ENCODE measurements at places on chromosomes 2 and 18.

GRCh38 chr18:61127714-61128467 is 205.3 kb upstream of the CDH20 start:
- no peak for DNase-seq

GRCh38 chr18:22556222-22557167 is 138.8 kb upstream of the CTAGE1 start:
- peak; percentile 26 for DNase-seq

GRCh38 chr2:64114912-64115277 is 29.3 kb downstream of the PELI1 start:
- DNase-seq = no peak

GRCh38 chr2:175690113-175690837 is 311.8 kb downstream of the LNPK start:
- DNase-seq = peak; percentile 84

- no peak for DNase-seq
These were observed 480.4 kb downstream of the KCNJ3 start for GRCh38 chr2:155178921-155179320.

DNA sequence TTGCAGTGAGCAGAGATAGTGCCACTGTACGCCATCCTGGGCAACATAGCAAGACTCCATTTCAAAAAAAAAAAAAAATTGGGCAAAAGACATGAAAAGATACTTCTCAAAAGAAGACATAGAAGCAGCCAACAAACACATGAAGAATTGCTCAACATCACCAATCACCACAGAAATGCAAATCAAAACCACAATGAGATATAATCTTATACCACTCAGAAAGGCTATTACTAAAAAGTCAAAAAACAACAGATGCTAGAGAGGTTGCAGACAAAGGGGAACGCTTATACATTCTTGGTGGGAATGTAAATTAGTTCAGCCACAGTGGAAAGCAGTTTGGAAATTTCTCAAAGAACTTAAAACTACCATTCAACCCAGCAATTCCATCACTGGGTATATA is 43.1 kb upstream of the CHAC2 start:
- peak; percentile 13 for DNase-seq

GRCh38 chr2:131142849-131143248 is 37.7 kb downstream of the PLEKHB2 start:
- no peak for DNase-seq

GRCh38 chr2:116769514-116769913 is 1045.0 kb upstream of the DDX18 start:
- no peak for DNase-seq

GRCh38 chr2:108268001-108268400 is 20.7 kb upstream of the SULT1C2 start:
- DNase-seq = peak; percentile 64

GRCh38 chr2:198775737-198776136 is 682.0 kb downstream of the SATB2 start:
- no peak for DNase-seq

- DNase-seq = no peak
These were observed 64.7 kb upstream of the COX7A2L start for GRCh38 chr2:42425697-42426096.

GRCh38 chr2:46117379-46117778 is 179.8 kb upstream of the EPAS1 start:
- DNase-seq = no peak

DNA sequence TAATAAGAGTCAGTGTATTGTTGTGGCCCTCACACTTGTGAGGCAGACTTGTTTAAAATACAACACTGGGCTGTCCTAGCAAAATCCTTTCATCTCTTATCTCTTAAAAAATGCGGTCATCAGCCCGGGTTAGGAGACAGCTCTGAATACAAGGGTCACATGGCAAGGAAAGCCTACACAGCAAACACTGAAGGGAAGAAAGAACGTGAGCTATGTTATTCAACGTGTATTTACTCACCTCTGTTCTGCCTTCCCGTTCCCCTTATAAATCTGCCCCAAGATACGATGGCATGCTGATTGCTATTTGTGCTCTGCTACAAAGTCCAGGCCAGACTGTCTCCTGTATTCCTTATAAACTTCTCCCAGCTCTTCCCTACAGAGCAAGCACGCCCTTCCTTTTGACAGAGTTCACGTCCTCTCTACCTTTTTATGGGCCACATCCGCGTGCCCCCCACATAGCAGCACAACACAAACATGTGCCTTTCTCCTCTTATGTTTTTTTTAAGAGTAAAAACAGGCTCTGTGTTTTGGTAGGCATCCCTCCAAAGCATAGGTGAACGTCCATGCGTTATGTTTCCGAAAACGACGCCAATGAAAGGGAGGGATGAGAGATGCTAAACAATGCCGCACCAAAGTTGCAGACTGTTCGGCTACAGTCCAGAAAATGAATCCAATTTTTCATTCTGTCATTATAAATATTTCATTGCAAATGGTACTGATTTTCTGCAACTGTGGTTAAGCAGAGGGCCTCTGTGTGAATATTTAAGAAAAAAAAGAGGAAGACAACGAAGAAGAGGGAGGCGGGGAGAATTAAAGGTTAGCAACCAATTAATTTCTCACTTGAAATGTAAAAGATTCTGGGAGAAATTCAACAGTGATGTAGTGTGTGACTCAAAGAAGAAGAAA is 274.7 kb downstream of the ZNF521 start:
- no peak for DNase-seq

DNA sequence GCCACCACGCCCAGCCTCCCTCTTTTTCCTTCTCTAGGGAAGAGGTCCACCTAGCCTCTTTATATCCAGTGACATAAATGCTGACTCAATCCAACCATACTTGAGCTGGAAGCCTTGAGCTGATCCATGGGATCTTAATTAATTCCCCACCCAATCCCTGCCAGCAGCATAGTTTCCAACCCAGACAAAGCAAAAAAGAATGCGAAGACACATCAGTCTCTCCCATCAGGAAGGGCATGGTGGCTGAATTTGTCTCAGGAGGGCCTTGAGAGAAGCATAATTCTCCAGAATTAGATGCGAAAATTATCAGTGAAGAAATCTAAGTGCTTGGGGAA is 22.5 kb downstream of the CASP10 start:
- no peak for DNase-seq

- DNase-seq = no peak
These were observed 111.1 kb downstream of the TTC27 start for GRCh38 chr2:32738939-32739338.

GRCh38 chr2:193583638-193584400 is 1389.1 kb upstream of the TMEFF2 start:
- DNase-seq = peak; percentile 78

GRCh38 chr2:37911296-37911873 is 13.7 kb upstream of the RMDN2 start:
- no peak for DNase-seq

- DNase-seq = no peak
These were observed 116.8 kb downstream of the IKZF2 start for GRCh38 chr2:213034585-213034984.

GRCh38 chr2:45851576-45852304 is 200.3 kb downstream of the PRKCE start:
- peak; percentile 64 for DNase-seq

DNA sequence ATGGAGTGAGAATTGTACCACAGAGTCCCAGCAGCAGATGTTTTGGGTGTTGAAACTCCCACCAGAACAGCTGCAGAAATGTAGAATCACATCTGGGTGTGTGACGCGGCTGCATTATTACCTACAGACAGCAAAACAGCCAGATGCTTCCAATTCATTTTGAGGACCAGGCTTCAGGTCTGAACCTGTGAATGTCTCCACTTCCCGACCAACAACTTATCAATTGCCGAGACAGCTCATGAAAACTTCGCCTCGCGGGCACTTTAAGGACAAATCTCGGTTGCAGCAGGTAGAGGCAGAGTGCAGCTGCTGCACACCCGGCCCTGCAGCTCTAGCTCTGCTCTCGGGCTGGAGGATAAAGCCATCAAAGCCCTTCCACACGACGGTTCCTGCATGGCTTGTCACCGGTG is 202.0 kb downstream of the HRH4 start:
- DNase-seq = no peak

GRCh38 chr2:191170773-191171172 is 20.0 kb upstream of the STAT4 start:
- DNase-seq = no peak

GRCh38 chr2:42835577-42836371 is 43.4 kb upstream of the HAAO start:
- DNase-seq = peak; percentile 72

- peak; percentile 23 for DNase-seq
These were observed 3.5 kb downstream of the SNTG2 start for GRCh38 chr2:953975-954686.

DNA sequence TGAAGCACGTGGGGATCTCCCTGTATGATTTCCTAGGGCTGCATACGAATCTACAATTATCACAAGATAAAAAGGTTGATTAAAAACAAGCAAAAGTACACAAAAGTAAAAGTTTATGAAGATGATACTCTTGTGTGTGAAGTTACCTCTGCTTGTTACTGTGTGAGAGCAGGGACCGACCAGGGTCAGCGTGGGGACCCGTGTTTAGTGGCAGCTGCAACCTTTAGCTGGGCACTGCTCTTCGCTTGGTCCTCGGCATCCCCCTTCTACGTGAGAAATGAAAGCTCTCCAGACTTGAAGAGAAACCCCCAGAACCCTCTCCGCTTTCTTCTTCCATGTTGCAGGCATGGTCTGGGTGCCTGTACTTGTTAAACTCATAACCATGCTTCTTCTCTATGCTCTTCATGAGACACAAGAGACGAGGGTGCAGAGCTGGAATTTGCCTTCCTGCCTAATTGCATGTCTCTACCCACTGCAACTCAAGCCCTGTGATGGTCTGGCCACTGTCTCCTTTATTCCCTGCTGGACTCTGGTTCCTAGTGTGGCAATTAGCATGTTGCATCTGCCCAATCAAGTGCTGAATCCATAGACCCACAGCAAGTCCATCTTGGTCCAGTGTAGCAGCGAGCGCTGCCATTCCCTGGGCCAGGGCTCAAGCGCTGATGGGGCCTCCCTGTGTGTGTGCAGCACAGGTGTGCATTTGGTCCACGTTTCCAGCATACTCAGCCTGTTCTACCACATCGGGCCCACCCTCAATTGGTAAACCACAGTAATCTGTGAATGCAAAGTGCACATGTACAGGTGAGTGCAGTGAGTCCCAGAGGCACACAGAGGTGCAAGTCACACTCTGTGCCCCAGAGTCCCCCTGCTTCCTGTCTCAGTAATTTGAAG is 88.5 kb downstream of the TWIST2 start:
- no peak for DNase-seq

- no peak for DNase-seq
These were observed 187.8 kb upstream of the ERBB4 start for GRCh38 chr2:212726403-212726802.

DNA sequence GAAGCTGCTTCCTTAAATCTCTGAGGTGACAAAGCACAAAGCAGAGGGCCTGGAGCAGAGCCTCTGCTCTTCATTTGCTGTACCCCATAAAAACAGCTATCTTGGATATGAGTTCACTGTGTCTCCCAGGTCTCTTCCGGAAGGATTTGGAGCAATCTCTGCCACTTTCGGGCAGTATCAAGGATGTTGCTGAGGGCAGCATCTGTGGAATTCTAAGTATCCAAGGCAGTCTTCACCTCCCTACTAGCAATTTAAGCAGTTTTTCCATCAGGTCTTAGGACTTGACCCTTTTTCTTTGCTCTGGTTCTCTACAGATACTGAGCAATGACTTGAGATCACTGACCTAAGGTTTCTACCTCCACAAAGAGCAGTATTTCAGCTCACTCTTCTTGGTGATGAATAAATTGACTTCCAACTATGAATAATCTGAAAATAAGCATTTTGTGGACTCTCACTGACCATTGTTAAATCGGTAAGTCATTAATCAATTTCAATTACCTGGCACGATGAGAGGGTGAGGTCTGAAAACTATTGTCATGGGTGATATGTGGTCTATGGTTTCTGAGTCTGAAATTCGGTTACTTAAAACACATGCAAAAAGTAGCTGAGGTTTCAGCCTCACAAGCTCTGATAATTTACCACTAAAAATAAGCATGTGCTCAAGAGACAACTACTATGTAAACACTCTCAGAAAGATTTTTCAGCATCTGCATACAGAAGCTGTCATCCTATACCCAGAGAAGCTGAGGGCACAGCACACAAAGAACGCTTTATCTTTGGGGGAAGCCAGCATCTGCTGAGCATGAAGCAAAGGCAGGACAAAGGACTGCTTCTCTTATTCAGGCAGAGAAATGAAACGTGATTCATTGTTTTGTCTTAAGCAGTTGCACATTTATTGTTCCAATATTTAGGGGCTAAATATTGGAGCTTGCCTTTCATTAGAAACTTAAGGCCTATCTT is 32.1 kb upstream of the SPATS2L start:
- peak; percentile 41 for DNase-seq

- no peak for DNase-seq
These were observed 65.5 kb downstream of the DGKD start for GRCh38 chr2:233419602-233420391.

GRCh38 chr2:10885094-10885860 is 26.5 kb upstream of the KCNF1 start:
- no peak for DNase-seq

DNA sequence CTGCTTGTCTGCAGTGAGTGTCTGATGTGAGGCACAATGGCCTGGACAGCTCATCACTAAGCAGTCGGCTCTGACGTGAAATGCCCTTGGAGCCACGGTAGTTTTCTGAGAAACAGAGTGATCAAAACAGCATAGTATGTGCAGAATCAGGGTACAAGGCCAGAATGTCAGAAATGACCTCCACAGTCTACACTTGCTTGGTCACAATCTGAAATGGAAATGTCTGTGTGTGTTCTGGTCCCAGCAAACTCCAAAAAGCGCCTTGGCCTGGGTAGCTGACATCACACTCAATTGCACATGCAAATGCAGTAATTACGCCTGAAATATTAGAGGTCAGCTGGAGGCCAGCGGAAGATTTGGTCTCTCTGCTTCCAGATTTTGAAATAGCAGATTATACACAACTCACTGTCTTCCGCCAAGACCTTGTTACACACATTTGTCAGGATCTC is 95.4 kb downstream of the CTAGE1 start:
- DNase-seq = no peak

DNA sequence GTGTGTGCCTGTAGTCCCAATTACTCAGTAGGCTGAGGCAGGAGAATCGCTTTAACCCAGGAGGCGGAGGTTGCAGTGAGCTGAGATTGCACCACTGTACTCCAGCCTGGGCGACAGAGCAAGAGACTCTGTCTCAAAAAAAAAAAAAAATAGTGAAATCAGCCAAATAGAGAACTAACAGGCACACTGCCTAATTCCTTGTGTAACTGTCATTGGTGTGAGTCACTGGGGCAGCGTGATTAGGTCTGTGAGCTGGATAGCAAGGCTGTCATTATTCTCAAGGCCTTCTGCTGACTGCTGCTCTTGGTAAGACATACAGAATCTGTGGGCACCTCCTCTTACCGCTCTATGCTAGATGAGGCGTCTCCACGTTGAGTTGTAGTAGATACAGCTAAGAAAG is 270.3 kb downstream of the NEDD4L start:
- peak; percentile 81 for DNase-seq

DNA sequence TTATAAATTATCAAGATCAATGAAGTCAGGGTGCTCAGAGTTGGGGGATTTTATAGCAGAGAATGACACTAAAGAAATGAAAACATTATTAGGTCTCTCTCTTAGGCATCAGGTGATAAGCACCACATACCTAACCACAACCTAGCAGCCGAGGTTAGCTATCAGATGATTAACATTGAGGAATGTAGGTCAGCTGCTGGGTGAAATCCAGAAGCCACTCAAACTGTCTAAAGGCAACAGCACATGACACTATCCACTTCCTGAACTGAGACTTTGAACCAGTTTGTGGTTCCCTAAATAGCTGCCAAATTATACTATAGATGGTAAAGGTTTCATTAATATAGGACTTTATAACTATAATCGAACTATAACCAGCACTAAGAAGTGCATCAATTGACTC is 4.7 kb downstream of the EPG5 start:
- peak; percentile 88 for DNase-seq

Measured in myocyte (in vitro differentiated cells).